ENCODE measurements at places on chromosomes 1 and 21.

- DNase-seq: no peak
Measured at GRCh38 chr21:33281096-33281652, 15.0 kb downstream of the IL10RB start.

GRCh38 chr1:85894651-85895050, 186.4 kb upstream of the ZNHIT6 start:
- DNase-seq: peak; percentile 54

DNA sequence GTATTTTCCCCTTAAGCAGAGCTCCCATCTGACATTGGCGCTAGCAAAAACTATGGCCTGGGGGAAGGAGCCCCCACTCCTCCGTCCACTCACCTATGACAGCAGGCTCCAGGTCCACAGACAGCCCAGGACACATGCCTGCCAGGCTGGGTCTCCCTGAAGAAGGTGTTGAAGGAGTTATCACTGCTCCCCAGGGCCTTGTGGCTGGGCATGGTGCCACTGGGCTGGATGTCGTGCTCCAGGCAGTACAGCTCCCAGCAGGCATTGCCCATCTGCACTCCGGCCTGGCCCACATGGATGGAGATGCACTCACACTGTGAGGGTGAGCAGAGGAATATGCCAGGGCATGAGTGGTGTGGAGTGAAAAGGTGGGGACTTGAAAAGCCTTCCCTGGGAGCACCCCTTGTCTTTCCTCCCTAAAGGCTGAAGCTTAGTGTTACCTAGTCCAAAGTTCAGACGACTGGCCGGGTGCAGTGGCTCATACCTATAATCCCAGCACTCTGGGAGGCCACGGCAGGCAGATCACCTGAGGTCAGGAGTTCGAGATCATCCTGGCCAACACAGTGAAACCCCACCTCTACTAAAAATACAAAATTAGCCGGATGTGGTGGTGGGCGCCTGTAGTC, 30.0 kb downstream of the RABIF start:
- DNase-seq: no peak

DNA sequence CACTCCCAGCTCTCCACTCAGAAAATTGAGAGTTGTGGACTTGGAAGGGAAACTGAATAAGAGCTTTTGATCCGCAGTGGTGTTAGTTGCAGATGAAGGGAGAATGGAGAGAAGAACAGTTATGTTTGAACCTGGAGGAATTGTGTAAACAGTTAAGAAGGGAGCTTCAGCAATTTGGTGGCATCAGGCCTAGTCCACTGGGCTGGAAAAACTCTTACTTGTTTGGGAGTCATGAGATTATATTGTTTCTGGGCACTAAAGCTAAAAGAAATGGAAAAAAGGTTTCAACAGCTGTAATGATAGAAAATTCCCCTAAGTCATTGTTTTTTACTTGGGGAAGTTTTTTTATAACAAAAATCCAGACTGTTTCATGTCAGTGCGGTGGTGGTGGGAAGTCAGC, 256.1 kb upstream of the C1orf87 start:
- no peak for DNase-seq

DNA sequence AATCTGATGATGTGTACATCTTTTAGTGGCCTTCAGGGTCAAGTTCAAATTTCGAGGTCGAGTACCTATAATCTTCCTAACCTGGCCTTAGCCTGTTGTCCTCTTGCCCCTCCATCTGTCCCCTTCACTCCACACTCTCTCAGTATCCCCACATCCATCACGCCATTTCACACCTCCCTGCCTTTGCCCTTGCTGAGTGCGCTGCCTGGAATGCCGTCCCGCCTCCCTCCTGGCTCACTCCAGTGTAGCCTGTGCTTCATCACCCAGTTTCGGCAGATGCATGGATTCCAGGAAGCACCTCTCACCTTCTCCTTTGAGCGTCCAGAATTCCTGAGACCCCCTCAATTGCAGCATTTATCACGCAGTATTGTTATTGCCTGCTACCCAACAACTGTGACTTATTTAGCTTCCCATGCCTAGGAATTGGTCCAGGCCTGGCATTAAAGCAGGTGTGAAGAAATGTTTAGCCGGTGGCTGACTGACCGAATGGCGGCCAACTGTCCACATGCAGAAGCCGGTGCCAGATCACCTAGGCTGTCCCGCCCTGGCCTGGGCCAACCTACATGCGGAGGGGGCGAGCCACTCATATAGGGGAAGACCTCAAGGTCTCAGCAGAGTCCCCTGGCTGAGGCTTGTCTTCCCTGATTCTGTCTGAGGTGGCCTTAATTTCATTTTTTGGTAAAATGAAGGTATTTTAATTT, 34.5 kb downstream of the MYOM3 start:
- DNase-seq: no peak

GRCh38 chr1:226723657-226724532, 15.2 kb downstream of the ITPKB start:
- DNase-seq: peak; percentile 83

- DNase-seq: peak; percentile 96
Measured at GRCh38 chr1:18722270-18722669, 91.6 kb downstream of the PAX7 start.

GRCh38 chr1:180255536-180256340, 25.7 kb downstream of the LHX4 start:
- DNase-seq: peak; percentile 91

- DNase-seq: no peak
Measured at GRCh38 chr1:175635092-175635491, 108.3 kb downstream of the TNR start.

DNA sequence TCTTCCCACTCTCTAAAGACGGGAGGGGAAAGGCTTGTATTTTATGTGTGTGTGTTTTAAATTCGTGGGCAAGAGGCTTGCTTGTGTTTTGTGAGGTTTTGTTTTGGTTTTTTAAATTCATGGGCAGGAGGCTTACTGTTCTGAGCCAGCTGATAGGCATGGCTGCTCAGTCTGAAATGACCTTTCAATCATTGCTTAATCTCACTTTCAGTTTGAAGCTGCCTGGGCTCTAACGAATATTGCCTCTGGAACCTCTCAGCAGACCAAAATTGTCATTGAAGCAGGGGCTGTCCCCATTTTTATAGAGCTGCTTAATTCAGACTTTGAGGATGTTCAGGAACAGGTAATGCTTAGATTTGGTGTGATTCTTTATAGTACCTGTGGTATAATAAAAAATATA, 20.3 kb upstream of the TXLNA start:
- no peak for DNase-seq

GRCh38 chr1:24894002-24894401, 36.1 kb downstream of the RUNX3 start:
- no peak for DNase-seq

DNA sequence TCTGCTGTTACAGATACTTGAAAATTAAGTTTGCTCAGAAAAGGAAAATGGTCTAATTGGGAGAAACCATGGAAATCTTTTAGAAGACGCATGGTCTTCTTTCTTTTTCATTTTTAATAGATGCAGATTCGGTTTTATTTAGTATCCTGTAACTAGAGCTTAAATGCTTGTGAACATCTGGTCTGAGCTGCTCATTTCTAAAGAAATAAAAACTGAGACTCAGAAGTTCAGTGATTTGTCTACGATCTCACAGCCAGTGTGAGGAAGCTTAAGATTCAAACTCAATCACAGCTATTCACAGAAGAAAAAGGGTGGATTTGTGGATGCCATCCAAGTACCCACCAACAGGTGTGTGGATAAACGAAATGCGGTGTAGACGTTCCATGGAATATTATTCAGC, 80.0 kb upstream of the TIAM1 start:
- no peak for DNase-seq

GRCh38 chr1:16165548-16165947, 9.7 kb upstream of the EPHA2 start:
- DNase-seq: no peak

DNA sequence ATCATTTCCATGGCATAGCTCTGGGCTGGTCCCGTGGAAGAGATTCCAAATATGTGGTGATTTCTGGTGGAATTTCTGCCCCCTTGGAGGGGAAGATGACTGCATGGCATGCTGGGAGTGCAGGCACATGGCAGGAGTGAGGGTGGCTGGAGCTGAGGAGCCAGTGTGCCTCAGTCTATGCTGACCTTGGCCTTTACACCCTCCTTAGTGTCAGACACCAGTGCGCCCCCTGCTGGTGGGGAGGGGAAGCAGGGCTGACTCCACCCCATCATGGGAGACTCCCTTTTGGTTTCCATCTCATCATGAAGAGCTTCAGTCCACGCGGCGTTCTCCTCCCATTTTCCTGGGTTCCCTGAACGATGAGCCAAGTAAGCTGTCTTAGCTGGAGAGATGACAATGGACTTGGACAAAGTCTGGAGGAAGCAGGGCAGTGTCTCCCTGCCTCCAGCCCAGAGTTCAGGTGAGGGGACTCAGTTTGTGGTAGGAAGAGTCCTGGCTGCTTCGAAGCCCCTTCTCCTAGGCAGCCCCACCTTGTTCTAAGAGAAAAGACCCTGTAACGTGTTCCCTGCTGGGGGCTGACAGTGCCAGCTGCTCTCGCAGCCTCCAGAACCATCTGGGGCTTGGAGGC, 10.3 kb downstream of the ALX3 start:
- peak; percentile 76 for DNase-seq
